ENCODE measurements at places on chromosomes 7 and 10.

DNA sequence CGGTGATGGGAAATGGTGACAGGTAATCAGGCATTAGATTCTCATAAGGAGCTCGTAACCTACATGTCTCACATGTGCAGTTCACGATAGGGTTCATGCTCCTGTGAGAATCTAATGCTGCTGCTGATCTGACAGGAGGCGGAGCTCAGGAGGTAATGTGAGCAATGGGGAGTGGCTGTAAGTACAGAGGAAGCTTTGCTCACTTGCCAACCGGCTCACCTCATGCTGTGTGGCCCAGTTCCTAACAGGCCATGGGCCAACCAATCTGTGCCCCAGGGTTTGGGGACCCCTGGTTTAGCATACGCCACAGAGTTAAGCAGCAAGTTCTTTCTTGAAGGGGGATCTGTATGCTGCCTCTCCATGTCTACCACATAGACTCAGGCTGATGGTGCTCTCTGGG, 133.1 kb downstream of the IQUB start:
- no peak for DNase-seq

DNA sequence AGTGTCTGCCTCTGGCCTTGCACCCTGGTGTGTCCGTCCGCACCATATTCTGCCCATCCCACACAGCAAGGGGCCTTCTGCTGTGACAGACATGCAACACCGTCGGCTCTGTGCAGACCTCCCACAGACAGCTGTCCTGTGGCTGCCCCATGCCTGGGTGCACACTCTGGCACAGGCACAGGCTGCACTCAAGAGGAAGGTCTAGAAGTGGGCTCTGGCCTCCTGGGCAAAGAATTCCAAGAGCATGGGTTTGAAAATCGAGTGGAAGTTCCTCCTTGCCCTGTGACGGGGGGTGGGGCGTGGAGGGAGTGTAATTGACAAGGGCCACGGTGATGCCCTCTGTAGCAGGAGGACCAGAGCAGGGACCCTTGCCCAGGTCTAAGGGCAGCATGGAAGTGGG, 4.3 kb upstream of the LOXL4 start:
- no peak for DNase-seq

DNA sequence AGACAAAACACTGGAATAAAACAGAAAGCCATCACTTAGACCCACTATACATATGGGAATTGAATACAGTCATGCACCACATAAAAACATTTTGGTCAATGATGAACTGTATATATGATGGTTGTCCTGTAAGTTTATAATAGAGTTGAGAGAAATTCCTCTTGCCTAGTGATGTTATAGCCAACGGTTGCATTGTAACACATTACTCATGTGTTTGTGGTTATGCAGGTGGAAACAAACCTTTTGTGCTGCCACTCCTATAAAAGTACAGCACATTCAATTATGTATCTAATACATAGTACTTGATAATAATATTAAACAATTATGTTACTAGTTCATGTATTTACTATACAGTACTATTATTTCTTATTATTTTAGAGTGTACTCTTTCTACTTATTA, 381.2 kb upstream of the MBL2 start:
- no peak for DNase-seq

- no peak for DNase-seq
These were observed 67.7 kb downstream of the ZMIZ1 start for GRCh38 chr10:79136236-79137005.

GRCh38 chr10:18164748-18165361, 24.6 kb downstream of the CACNB2 start:
- DNase-seq, result no peak

- no peak for DNase-seq
These were observed 249.3 kb upstream of the PFKP start for GRCh38 chr10:2817940-2818636.

Data from KBM-7 (cell line).